ENCODE measurements at places on chromosomes 3 and 15.

DNA sequence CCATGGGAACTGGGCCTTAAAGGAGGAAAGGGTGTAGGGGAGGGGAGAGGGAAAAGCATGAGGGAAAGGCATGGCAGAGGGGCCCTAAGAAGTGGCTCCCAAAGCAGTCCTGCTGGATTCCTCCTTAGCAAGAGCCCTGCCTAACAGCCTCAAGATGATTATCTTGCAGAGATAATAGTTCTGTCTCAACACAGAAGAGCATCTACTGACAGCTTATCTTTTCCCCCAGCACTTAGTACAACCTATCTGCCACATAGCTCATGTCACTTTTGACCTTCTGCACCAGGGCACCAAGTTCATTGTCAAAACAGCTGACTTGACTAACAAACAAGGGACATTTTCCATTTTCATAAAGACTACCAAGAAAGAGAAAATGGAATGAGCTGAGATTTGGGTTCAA, 86.3 kb downstream of the ANP32A start:
- DNase-seq: no peak

DNA sequence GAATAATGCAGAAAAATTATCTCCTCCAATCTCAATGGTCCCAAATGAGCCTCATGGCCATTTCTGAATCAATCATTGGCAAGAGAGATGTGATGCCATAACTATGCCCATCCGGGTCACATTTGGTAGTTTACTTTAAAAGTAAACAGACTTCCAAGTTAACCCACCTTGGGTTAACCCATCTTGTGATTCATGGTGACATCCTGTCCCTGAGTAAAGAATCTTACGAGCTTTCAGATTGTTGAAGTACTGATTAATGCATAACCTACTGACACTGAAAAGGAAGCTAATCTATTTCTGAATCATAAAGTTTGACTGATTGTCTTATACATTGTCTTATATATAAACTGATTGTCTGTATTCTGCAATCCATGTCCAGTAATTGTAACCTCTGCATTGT, 467.2 kb upstream of the AGTR1 start:
- DNase-seq: no peak

- no peak for DNase-seq
Observed at GRCh38 chr3:16066975-16067374, 107.5 kb upstream of the GALNT15 start.

DNA sequence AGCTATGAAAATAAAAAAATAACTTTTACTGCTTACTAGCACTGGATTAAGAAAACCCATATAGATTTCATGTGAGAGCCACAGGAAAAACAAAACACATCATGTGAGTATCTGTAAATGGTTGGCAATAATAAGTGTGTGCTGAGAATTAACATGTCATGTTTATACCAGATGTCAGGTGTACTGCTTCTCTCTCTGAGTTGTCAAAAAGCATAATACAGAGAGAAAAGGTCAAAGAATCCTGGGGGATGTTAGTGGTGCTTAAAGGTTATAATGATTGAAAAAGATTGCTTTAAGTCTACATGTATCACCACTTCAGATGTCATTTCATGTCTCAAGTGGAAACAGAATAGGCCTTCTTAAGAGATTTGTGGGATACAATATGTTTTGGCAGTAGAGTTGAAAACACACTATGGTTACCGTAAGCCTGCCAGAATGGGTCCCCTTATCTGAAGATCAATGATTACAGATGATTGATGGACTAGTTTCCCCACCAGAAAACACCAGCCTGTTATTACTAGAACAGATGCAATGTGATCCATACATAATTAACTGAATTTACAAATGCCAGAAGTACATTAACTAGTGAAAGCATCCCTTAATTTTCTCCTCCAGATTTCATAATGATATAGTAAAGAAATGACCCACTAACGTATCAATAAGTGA, 204.1 kb downstream of the CNTN3 start:
- no peak for DNase-seq

GRCh38 chr3:34019158-34019557, 220.7 kb downstream of the PDCD6IP start:
- DNase-seq: no peak

- DNase-seq: peak; percentile 28
Observed at GRCh38 chr3:99817047-99817436, 620 bp upstream of the CMSS1 start.

DNA sequence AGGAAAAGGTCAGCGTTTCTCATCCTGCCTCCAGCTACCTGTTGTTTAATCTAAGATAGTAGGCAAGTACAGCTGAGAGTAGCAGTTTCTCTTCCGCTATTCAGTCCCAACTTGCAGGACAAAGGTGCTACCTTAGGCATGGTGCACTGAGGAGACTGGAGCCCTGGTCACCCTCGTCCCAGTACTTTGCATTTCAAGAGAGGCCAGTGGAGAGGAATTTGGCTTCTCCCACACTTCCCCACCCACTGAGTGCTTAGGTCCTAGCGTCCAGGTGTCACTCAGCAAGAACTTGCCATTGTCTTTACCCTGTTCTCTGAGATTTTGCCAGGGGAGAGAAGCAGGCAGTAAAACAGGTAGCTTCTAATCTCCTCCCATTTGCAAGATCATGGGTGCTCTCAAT, 12.5 kb upstream of the RPN1 start:
- DNase-seq: no peak

GRCh38 chr15:34855413-34855812, 60.1 kb upstream of the ACTC1 start:
- peak; percentile 8 for DNase-seq

GRCh38 chr3:4398120-4398940, 68.7 kb downstream of the SUMF1 start:
- DNase-seq: no peak

GRCh38 chr3:184409331-184409926, 29.6 kb downstream of the CHRD start:
- DNase-seq: no peak

DNA sequence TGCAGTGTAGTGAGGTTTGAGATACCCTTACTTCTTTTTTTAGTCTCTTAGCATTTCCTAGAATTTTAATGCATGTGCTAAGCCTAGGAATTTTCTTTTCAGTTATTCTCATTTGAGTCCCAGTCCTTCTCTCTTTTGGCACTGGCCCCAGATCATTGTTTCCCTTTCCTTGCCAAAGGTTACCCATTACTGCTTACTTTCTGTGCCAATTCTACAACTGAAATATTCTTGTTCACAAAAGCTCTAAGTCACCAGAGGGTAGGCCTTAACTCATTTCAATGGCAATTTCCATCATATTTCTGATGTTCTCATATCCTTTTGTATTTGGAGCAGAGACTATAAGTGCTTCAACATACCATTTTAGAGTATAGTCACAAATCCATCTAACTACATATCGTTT, 199.6 kb upstream of the CBLB start:
- no peak for DNase-seq

DNA sequence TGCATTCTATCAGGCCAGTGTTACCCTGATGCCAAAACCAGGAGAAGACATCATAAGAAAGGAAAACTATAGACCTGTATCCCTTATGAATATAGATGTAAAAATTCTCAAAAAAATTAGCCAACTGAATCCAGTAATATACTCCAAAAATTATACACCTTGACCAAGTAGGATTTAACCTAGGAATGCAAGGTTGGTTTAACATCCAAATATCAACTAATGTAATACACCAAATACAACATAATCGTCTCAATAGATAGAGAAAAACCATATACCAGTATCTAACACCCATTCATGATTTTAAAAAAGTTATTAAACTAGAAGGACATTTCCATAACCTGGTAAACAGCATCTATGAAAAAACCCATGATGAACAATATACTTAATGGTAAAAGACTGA, 56.5 kb upstream of the SELENOK start:
- DNase-seq: no peak

DNA sequence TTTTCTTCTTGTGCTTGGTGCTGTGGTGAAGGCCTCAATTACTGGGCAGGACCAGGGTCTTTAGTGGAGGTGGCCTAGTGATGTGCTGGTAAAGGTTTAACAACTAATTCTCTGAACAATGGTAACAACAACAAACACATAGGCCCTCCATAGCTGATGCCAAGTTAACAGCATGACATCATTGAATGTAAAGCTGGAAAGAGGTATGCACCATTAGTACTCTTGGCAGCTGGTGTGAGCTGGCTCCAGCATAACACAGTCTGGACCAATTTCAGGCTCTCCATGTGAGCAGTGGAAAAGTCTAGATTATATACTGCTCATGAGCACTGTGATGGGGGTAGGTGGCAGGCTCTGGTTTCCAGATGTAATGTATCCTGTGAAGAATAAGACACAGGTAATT, 61.8 kb downstream of the SLC7A14 start:
- DNase-seq: no peak

DNA sequence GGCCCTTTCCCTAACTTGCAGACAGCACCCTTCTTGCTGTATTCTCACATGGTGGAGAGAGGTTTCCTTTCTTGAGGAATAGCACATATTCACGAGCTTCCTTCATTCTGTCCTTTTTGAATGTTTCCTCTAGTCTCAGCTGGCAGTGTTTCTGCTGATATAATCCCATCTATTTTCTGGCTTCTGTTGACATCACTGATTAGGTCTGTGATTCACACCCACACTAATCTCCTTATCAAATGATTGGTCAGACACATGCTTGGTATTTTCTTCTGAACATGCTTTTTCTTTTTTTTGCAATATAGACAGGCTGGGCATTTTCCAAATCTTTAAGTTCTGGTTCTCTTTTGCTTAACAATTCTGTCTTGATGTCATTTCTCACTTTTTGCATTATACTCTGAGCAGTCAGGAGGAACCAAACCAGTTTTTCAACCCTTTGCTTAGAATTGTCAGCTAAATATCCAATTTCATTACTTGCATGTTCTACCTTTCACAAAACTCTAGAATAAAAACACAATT, 65.4 kb downstream of the OXSM start:
- no peak for DNase-seq

DNA sequence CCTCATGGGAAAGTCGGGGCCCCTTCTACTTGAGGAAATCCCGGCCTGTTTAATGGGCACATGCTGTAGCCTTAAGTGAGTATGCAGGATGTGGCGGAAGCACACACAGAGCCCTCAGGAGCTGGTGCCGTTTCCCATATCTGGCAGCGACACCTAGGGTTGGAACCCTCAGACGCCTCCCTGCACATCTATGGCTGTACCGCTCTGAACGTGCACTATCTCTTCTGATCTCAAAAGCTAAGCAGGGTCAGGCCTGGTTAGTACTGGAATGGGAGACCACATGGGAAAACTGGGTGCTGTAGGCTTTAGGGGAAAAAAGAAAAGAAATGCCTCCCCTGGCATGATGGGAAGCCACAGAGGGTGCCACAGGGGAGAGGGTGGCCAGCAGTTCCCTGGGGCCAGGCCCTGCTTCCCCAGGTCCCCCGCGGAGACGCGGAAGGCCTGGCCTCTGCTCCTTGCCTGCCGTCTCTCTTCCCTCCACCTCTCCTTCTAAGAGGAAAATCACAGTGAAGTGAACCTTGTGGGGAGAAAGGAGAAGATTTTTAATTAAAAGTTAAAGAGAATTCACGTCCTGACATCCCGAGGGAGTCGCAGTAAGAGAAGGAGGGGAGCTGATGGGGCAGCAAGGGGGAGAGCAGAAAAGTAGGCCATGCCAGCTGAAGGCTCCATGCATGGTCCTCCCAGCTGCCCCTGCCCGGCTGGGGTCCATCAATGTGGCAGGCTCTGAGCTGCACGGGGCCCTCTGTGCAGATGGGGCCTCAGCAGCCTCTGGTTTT, 60.5 kb upstream of the TMEM115 start:
- no peak for DNase-seq

DNA sequence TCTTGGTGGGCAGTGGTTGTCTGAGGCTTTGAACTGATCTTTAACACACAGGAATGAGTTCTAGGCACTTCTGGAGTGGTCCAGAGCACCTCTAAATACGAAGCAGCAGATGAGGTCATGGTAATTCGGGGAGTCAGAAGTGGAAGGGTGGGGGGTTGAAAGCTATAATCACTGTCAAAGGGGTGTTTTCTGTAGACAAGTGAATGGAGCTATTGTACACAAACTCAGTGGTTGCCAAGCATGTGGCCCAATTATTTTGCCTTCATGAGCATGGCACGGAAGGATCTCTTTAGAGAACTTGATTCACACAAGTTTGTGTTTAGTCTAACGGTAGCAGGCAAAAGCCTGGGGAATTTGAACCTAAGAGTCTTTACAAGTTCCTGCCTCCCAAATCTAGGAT, 6.3 kb downstream of the FRMD5 start:
- DNase-seq: no peak

GRCh38 chr3:133943639-133944141, 48.0 kb upstream of the RAB6B start:
- DNase-seq: peak; percentile 83

- DNase-seq: no peak
Observed at GRCh38 chr3:30847592-30847991, 46.9 kb downstream of the GADL1 start.

DNA sequence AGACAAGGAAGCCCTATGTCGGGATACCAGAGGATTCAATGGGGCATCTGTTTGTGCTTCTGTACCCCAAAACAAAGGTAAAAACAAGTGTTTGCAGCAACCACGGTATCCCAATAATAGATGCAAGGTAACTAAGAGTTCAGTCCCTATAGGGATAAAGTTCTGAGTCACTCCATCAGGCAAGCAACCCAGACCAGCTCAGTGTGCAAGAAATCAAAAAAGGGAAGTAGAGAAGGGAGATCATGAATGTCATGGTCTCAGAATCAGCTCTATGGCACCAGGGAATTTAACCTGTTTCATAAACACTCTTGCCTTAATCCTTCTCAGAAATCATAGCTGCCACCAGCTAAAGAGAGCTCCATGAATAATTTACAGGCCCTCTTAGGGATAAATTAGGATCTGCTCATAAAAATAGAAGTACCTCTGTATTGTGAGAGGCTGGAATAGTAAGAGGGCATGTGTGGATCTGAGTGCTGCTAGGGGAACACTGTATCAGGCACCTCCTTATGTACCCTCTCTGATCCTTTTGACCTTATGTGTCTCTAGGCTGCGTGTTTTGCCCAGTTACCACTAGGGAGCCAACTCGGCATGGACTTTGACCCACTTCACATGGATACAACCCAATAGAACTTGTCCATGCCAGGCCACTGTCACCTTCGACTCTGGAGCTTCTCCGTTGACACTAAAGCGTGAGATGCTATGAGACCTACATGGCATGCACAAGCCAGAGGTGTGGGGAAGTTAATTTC, 754.6 kb downstream of the AGBL1 start:
- DNase-seq: no peak

DNA sequence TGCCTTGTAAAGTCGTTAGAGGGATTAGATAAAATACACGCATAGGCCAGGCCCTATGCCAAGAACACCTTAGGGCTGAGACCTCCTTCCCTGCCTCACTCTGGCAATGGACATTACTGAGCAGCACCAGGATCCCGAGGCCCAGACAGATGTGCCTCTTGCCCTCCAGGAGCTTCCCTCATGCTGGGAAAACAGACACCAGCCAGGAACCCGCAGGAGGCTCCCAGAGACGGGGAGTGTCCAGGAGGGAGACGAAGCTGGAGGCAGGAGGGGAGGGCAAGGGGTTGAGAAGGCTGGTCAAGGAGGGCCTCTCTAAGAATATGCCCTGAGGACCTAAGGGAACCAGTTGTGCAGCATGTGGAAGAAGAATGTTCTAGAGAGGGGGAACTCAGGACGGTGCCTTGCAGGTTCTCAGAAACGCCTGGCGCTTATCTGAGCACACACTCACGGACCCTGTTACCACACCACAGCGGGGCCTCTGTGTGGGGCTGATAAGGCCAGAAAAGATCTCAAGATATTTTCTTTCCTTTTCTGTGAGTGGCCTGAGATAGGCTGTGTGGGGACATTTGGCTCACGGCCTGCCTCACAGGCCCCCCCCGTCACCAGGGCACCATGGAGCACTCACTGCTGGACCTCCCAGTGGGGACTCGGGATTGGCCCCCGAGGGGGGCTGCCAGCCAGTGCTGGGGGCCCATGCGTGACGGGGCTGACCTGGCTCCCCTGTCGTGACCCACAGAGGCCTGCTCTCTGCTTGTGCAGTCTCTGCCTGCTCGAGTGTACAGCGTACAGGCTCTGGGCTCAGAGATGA, 22.0 kb upstream of the CYP11A1 start:
- no peak for DNase-seq

Data from ACHN (cell line).